Stimulated activated CD4-positive, alpha-beta T cell treated with anti-CD3 and anti-CD28 coated beads, Interleukin-1b, Interleukin-23, amount 100 ng/mL, for 24 hours (primary cell): ENCODE measurements at places on chromosomes 12 and 14.

- no peak for DNase-seq
Measured at GRCh38 chr12:1808036-1808797, 12.1 kb upstream of the LRTM2 start.

- DNase-seq: no peak
Measured at GRCh38 chr12:110102255-110102654, 21.9 kb upstream of the IFT81 start.

DNA sequence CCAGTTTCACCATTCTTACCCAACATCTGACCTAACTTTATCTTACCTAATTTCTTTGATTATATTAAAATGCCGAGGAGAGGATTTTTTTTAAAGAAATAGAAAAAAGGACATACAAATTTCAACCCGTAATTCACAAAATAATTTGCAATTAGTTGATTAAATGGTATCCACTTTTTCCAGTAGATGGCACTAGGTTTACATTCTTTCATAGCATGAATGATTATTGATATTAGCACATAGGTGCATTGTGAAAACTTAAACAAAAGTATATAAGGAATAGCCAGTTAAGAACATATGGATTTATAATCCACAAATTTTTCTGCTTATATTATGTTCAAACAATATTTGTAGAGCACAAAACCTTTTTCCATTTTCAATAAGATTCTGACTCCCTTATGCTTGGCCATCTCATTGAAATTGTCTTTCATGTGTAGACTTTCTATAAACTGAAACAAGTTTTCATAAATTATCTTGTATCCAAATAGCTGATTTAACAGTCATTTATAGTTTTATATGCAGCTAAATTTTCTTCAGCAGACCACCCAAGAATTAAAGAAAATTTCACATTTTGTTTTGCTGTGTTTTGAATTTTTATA lies 35.3 kb downstream of the MSRB3 start:
- no peak for DNase-seq

- no peak for DNase-seq
Measured at GRCh38 chr14:65033181-65033580, 46.5 kb downstream of the FNTB start.

DNA sequence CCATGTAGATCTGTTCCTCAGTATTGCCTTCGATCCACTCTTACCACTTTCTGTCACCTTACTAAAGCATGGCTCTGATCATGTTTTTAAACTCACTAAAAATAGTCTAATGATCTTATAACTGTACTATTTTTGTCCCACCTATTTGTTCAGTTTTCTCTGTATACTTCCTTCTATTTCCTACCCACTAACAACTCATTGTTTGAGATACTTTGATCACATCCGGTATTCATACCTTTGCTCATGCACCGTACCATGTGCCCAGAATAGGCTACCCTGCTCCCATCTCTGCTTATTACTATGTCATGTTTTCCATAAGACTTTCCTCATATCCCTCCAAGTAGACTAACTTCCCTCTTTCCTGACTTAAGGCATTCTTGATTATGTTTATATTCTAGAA lies 128.6 kb downstream of the MED13L start:
- DNase-seq: no peak

DNA sequence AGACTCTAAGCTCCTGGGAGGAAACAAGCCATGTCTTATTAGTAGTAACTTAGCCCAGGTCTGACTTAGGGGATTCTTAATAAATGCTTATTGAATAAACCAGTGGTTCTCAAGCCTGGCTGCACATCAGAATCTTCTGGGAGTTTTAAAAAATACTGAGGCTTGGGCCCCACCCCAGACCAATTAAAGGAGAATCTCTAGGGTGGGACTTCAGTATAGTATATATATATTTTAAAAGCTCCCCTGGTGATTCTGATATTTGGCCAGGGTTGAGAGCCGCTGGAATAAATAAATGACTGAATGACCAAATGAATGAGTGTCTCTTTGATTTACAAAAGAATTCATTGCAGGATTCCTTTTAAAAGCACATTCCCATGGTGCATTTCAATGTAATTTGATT lies 151.5 kb upstream of the GSC start:
- no peak for DNase-seq

GRCh38 chr12:52203079-52203921 lies 11.5 kb upstream of the KRT80 start:
- DNase-seq: no peak

- DNase-seq: no peak
Measured at GRCh38 chr12:78331181-78331580, 500.5 kb downstream of the NAV3 start.

DNA sequence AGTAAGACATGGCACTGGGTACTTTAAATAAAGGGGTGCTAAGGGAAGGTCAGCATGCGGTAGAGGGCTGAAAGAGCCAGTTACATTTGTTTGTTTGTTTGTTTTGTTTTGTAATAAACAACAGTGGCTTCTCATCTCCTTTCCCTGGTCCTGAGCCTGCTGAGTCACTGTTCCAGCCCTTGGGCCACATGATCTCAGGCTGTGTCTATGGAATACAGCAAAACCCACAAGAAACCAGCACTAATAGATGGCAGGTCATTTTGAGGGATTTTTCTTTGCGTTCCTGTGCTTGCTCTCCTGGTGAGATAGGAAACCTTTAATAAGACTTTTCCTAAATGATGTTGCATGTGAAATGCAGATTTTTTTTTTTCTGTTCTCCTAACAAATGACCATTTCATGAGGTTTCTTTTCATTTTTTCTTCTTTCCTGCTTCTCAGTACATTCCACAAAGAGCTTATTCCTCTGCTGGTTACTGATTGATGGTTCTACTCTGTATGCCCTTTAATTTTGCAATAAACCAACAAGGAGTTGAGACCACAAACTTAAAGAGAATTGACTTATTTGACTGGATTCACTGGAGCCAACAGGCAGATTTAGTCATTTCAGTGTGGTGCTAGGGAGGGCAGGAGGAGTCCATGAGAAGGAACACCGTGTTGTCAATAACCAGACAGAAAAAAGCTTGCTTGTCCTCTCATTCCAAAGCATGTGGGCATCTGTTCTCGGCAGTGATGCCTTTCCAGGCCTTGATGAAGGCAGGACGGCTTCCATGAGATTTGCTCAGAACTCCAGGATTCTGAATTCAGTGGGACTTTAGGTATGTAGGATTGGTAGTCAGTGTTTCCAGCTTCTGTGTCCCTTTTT lies 459.2 kb downstream of the RAD51B start:
- no peak for DNase-seq

GRCh38 chr14:23931721-23932289 lies 21.8 kb upstream of the DHRS4 start:
- no peak for DNase-seq

DNA sequence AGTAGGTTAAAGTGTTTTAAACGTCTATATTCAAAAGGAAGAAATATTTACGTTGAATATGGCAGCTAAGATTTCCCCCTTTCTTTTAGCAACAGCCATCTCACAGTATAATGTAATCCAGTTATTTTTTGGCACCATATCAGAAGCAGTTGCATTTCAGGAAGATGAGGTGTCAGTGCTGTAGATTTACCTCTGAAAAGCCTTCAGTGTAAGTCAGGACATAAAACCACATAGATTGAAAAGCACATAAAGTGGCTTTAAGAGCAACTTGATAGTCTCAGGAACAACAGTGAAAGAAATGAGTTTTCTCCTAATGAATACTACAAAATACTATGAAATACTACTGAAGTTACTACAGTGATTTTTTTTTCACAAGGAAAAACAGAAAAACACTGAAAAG lies 6.9 kb downstream of the MLH3 start:
- no peak for DNase-seq

DNA sequence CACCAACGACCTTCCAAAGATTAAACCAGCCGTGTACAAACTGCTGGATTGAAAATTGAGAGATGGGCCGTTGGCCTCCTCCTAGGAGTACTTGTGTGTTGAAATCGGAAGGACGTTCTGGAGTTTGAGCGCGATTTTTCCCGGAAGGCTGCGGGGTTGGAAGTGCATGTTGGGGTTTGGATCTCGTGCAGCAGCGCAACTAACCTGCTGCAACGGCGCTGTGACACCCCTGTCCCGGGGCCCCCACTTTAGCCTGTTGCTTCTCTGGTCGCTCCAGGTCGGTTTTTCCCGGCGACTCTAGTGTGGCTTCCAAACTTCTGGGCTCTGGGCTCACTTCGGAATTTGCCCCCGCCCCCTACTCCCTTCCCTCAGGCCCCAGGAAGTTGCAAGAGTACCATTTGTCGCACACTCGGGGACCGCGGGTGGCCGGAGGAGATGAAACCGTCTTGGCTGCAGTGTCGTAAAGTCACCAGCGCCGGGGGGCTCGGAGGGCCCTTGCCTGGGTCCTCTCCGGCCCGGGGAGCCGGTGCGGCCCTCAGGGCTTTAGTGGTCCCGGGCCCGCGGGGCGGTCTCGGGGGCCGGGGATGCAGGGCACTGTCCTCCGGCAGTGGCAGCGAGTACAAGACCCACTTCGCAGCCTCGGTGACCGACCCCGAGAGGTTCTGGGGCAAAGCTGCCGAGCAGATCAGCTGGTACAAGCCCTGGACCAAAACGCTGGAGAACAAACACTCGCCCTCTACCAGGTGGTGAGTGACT lies at the start of gene ACSS3:
TSS of gene ACSS3 (plus strand) at position 394 of the 756 bp plus-strand sequence. CDS start at position 436, 42 bp downstream.
- DNase-seq: no peak

- DNase-seq: no peak
Measured at GRCh38 chr12:10289005-10289754, 18.5 kb upstream of the KLRD1 start.

DNA sequence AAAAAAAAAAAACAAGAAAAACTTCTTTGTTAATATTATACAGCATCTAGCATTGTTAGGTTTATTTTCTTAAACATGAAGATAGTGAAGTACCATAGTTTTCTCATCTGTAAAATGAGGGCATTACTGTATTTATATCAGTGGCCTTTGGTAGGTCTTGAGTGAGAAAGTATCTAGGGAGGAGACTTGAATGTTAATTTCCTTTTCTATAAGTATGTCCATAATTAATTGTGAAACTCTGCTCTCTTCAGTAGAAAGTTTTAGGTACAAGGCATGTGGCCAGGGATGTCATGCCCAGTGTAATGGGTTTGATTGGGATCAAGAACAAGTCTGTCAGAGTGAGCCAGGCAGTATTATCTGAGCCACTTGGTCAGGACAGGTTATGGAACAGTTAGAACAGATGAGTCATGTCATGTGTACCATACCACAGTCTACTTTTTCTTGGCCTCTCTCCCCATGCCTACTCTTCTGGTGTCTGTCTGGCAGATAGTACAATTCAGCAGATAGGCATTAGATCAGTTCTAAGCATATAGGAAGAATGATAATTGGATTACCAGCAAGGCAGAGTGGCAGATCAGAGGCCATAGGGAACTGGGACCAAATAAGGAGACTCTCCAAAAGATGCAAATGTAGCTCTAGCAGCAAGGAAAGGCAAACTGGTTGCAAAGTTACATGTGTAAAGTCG lies 30.4 kb downstream of the FBXO34 start:
- no peak for DNase-seq

GRCh38 chr12:3607039-3607720 lies 116.2 kb downstream of the PRMT8 start:
- DNase-seq: no peak

- DNase-seq: no peak
Measured at GRCh38 chr12:54004063-54004840, 4.3 kb downstream of the HOXC9 start.

GRCh38 chr12:14946861-14947260 lies 8.5 kb upstream of the ERP27 start:
- no peak for DNase-seq
